ENCODE measurements at places on chromosomes 1 and 21.

DNA sequence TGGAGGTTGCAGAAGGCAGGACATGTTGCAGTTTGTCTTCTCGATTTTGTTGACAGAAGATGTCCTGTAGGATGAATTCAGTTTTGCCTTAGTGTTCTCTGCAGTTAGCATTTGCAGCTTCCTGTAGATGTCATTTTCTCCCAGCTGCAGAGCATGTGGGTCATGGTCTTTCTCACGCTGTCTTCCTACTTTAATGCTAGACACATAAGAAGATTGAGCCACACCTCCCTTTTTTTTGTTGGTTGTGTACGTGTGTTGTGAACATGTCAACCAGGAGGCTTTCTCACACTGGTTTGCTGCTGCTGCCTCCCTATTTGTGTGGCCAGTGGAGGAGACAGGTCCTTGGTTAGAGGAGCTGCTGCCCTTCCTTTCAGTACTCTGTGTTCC, 110.7 kb downstream of the VPS13D start:
- DNase-seq = no peak

GRCh38 chr1:23177438-23178380, 9.1 kb upstream of the LUZP1 start:
- peak; percentile 84 for DNase-seq

GRCh38 chr1:162080472-162081015, 11.1 kb downstream of the NOS1AP start:
- DNase-seq = no peak

- DNase-seq = no peak
Observed at GRCh38 chr1:44060830-44061267, 29.6 kb upstream of the SLC6A9 start.

- no peak for DNase-seq
Observed at GRCh38 chr1:218466341-218467010, 121.3 kb downstream of the TGFB2 start.

DNA sequence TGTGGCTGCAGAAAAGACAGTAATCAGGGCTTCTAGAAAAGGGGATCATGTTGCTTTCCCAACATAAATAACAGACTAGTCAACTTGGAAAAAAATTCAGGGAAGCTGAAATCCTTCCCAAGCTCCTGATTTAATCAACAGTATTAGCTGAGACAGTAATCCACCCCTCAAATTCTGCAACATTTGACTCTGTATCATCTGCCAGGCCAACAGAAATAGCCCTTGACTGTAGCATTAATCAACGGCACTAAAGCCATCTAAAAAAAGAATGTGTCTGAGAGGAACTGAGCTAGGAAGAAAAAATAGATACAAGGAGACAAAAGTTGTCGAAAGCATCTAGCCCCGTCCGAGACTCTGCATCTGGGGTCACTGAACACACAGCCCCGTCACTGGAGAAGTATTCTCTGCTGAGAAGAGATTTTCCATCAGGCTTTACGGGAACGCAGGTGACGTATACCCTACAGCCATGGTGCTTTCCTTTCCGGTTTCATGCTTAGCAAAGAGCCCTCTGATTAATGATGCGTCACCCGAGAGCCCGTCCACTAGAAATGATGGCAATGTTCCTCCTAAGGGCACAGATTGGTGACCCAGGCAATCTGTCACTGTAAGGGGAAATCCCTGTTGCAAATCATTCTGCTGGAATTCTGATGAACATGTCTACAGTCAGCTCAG, 42.1 kb upstream of the TP53BP2 start:
- peak; percentile 80 for DNase-seq

- peak; percentile 82 for DNase-seq
Observed at GRCh38 chr21:32403201-32403777, 9.2 kb upstream of the EVA1C start.

Data from suppressor macrophage treated with lipopolysaccharide for 1 hour (primary cell).